Eye (tissue), 1 donor: ENCODE measurements at places on chromosomes 12 and 14.

- DNase-seq, result peak; percentile 64
Measured at GRCh38 chr14:73754911-73755360, 40.8 kb upstream of the PNMA1 start.

DNA sequence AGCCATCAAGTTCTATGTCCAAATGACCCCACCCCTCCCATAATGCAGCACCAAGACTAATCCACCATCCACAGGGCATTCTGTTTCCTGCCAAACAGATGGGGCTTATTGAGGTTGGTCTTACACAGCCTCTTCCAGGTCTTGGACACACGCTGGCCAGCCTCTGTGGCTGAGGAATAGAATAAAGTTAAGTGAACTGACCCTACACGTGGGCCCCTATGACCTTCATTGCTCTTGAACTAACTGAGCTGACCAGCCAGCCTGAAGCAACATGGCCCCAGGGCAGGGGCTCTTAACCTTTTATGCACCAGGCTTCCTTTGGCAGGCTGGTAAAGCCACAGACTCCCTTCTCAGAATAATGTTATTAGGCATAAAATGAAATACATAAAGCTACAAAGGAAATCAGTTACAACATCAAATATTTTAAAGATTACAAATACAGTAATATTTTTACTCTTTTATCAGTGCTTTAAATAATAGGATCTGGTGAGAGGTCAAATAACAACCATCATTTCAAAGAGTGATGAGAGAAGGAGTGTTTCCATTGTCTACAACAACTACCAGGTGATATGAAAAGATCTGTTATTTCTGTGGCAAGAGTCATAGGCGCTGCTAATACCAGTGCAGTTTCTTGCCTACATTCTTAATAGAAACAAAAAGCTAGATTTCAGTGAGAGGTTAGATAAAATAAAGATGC lies 192.9 kb upstream of the NUDT4 start:
- DNase-seq, result no peak

GRCh38 chr12:52206304-52207040 lies 14.7 kb upstream of the KRT80 start:
- no peak for DNase-seq

DNA sequence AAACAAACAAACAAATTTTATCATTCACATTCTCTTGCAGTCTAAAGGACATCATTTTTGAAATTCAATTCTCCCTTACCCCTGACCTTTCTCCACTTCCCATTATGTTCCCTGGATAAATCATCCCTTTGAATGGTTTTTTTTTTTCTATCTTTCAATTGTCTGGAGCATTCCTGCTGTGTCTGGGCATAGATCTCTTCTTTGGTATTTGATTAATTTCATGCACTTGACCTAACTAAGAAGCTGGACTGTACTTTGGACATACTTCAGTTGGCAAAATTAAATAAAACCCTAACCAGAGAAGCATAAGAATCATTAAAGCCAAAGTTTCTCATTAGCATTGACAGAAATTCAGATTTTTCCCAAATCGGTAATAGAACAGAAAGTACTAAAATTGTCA lies 163.6 kb upstream of the BMP4 start:
- no peak for DNase-seq

DNA sequence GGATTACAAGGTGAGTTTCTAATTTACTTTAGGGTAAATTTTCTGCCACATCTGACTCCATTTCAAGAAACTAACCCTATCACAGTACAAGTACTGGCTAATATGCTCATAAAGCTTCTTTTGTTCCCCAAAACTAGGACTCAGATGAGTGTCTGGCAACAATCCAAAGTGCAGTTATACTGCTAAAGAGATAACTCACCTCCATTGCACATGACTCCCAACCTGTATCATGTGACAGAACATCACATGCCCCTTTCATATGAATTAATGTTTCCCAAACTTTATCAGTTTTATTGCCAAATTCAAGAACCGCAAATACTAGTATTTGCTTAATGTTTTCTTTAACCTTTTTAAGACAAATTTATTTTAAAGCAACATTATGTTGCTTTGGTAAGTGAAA lies 3.9 kb upstream of the PPP1R12A start:
- DNase-seq, result no peak

DNA sequence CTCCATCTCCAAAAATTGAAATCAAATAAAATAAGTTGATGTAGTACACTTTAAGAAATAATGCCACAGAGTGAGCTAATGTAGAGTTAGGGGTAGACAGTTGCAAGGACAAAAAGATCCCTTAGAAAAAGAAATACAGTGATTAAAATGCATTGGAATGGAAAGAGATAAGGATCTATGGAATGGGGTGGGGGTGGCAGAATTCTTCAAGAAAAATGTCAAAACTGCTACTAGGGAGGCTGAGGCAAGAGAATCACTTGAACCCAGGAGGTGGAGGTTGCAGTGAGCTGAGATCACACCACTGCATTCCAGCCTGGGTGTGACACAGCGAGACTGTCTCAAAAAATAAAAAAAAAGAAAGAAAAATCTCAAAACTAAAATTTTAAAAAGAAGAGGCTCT lies 6.5 kb downstream of the OLR1 start:
- no peak for DNase-seq

- peak; percentile 75 for DNase-seq
Measured at GRCh38 chr14:97411938-97412612, 614.9 kb downstream of the VRK1 start.

GRCh38 chr14:33734387-33734786 lies 216.5 kb downstream of the EGLN3 start:
- DNase-seq, result no peak

DNA sequence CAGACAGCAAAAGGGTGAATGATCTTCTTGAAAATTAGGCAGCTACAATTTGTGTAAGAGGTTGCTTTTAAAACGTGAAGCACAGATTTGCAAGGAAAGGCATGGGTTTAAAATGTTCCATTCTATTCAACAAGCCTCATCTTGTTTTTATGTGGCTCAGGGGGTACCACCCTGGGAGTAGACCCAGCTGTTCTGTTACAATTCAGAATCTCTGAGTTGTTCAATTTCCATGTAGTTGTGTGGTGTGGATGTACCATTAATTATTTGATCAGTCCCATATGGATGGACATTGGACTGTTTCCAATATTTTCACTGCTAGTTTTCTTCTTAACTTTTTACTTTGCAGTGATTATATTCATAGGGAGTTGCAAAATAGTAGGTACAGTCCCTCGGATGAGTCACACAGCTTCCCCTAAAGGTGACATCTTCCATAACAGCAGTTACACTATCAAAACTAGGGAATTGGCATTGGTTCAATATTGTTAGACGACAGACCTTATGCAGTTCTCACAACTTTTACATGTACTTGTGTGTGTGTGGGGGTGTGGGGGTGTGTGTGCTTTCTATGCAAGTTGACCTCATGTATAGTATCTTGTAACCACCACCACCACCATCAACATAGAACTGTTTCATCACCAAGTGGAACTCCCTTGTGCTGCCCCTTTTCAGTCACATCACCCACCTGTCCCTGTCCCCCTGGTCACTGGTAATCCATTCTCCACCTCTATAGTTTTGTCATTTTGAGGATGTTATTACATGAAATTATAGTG lies 59.0 kb upstream of the CAPRIN2 start:
- no peak for DNase-seq

DNA sequence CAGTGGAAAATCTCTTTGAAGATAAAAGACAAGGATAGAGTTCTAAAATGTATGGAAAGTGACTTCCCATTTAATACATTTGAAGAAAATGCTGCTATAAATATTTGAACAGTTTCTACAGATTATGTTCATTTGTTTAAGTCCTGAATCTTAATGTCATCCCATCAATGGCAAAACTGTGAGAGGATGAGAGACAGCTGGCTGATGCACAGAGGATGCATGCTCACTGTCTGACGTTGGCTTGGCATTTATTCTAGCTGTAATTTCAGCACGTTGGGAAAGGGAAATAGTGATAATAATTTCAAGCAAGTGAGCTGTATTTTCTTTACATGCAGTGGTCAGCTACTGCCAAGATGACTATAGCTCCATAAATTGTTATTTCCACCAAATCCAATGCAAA lies 40.5 kb downstream of the PPFIA2 start:
- DNase-seq, result no peak

GRCh38 chr12:76208129-76208528 lies 123.6 kb upstream of the NAP1L1 start:
- DNase-seq, result no peak

GRCh38 chr12:21478756-21479455 lies 22.5 kb downstream of the RECQL start:
- no peak for DNase-seq

GRCh38 chr14:103848175-103849077 lies 1.1 kb upstream of the PPP1R13B start:
- DNase-seq, result peak; percentile 70

DNA sequence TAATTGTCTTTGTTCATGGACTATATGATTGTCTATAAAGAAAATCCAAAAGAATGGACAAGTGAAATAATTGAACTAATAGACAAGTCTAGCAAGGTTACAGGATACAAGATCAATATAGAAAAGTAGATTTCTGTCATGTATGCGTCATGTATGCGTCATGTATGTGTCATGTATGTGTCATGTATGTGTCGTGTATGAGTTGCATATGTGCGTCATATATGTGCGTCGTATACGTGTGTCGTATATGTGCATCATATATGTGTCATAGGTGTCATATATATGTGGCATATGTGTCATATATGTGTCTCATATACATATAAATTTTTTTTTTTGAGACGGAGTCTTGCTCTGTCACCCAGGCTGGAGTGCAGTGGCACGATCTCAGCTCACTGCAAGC lies 516.8 kb downstream of the NOVA1 start:
- no peak for DNase-seq

- peak; percentile 86 for DNase-seq
Measured at GRCh38 chr12:55930771-55931316, at the start of gene DGKA. Gene DGKA, plus strand, starts transcription at chr12:55931162. Its CDS starts 5,342 bp downstream, at chr12:55936504.

DNA sequence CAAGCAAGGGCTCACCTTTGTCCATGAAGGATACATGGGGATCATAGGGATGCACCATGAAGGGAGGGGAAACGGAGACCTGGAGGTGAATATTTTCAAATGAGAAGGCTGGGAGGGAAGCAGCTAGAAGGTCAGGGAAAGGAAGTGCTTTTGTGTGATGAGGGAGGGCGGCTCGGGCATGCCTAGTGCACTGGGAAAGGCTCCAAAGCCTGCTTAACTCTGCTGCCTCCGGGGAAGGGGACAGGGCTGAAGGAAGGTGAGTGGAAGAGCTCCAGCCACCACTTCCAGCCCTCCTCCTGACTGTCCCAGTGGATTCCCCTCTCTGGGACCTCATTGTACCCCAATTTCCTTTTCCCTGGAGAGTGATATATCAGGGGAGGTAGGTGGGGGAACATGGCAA lies 149.4 kb upstream of the PRMT8 start:
- DNase-seq, result no peak

GRCh38 chr14:67666750-67667449 lies 7.5 kb downstream of the VTI1B start:
- DNase-seq, result peak; percentile 67

DNA sequence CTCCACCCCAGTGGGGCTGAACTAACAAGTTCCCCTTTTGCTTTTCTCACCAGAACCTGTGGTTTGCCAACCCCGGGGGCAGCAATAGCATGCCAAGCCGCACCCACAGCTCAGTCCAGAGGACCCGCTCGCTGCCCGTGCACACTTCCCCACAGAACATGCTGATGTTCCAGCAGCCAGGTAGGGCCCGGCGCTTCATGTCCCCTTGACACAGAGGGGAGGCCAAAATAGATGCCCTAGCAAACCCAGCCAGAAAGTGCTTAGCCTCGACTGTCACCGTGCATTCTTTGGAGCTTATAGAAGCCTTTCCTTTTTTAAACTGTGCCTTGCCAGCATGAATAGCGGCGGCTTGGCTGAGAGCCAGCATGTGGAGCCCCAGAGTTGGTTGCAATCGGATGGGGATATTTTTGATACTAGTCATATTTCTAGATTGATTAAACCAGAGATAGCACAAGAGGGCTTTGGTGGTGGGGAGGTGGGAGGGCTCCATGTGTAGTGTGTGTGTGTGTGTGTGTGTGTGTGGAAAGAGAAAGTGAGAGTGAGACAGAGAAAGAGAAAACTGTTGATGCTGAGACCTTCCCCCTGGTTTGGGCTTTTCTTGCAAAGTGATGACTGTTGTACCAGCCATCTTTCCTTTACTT lies 126.1 kb downstream of the GCH1 start:
- DNase-seq, result peak; percentile 41

GRCh38 chr14:63705561-63706070 lies 22.2 kb downstream of the SGPP1 start:
- DNase-seq, result no peak

DNA sequence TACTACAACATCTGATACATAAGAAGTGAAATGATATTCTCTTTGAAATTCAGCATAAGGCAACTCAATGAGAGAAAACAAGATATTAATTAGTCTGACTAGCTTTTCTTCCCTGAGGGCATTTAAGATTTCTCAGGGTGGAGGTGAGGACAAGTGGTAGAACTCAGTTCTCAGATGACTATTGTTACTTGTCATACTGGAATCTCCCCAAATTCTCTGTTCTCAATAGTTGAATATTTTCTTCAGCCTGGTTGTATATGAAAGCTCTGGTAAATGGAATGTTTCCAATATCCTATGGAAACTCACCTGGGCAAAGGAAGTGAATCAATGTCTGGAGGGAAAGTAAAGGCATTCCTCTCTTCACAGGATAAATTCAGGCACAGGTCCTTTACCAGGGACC lies 18.2 kb upstream of the ITGA5 start:
- no peak for DNase-seq

DNA sequence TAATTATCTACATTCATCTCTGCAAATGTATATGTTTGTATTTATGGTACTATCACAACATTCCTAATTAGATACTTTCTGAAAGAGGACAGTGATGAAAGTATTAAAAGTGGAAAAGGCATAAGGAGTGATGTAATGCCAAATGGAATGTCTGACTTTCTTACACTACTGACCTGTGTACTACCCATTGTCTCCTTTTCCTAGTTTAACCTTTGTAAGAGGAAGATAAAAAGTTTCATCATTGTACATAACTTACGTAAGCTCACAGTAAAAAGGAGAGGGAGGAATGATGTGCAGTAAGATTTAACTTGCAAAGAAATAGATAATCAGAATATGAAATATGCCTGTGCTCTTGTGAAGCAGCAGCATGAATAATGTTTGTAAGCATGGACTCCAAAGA lies 55.9 kb downstream of the SOX5 start:
- DNase-seq, result no peak

GRCh38 chr14:89221109-89221810 lies 195.8 kb downstream of the FOXN3 start:
- DNase-seq, result peak; percentile 63

DNA sequence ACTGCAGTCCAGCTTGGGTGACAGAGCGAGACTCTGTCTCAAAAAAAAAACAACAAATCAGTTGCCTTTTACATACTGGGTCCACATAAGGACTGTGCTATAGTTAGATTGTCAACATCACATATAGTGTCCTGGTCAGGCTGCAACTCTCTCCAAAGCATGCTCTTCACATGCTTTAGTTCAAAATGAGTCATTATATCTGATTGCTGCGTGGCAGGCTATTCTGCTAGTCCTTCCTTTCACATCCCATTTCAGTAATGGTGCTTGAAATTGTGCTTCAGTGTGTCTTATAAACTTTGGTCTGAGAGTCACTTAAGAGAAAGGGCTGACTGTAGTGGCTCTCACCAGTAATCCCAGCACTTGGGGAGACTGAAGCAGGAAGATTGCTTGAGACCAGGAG lies 6.9 kb downstream of the LETMD1 start:
- DNase-seq, result no peak

- no peak for DNase-seq
Measured at GRCh38 chr12:119613319-119613936, 19.9 kb downstream of the TMEM233 start.
